ENCODE measurements at places on chromosomes 4 and X. TPM values are rescaled to one million over a fixed set of nuclear protein-coding genes. Genes with fewer than 3 reads are reported as not detected.

HTN1 gene
- not detected for total RNA-seq

APELA gene
- not detected for total RNA-seq

FGB gene
- total RNA-seq = not detected

SERTM2 gene
- total RNA-seq = 0.20 TPM

CFP gene
- total RNA-seq = 1.2 TPM

EXOC1L gene
- total RNA-seq = not detected

RBMXL3 gene
- total RNA-seq = not detected

KIF4A gene
- total RNA-seq = 2.2 TPM

PDGFC gene
- total RNA-seq = 14.3 TPM

PFKFB1 gene
- 0.34 TPM for total RNA-seq

HHIP gene
- total RNA-seq = 6.1 TPM

FAAH2 gene
- total RNA-seq = 11.1 TPM

GPR119 gene
- total RNA-seq = 0.31 TPM

SLC6A14 gene
- 0.31 TPM for total RNA-seq

PCDH10 gene
- 0.12 TPM for total RNA-seq

DCX gene
- not detected for total RNA-seq

SULT1B1 gene
- total RNA-seq = 331 TPM

WDFY3 gene
- total RNA-seq = 52.1 TPM

SHROOM4 gene
- total RNA-seq = 3.8 TPM

GABRB1 gene
- total RNA-seq = 0.37 TPM

ATP5ME gene
- total RNA-seq = 496 TPM

BEX5 gene
- 2.1 TPM for total RNA-seq

MAGIX gene
- 15.7 TPM for total RNA-seq

EGFL6 gene
- 0.11 TPM for total RNA-seq

TMSB15A gene
- total RNA-seq = 0.42 TPM

HUWE1 gene
- 114 TPM for total RNA-seq

GAGE10 gene
- total RNA-seq = not detected

PPP1R2C gene
- total RNA-seq = not detected

TMEM271 gene
- not detected for total RNA-seq

CFI gene
- 4.0 TPM for total RNA-seq

RNF175 gene
- not detected for total RNA-seq

EPGN gene
- not detected for total RNA-seq

SSX1 gene
- not detected for total RNA-seq

ERAS gene
- total RNA-seq = not detected

PRDM5 gene
- 7.0 TPM for total RNA-seq

CXorf65 gene
- total RNA-seq = not detected

FMR1NB gene
- total RNA-seq = not detected

NPY2R gene
- total RNA-seq = 1.2 TPM

NEUROG2 gene
- not detected for total RNA-seq

GRPR gene
- 0.14 TPM for total RNA-seq

ZAR1 gene
- total RNA-seq = not detected

SPIN4 gene
- total RNA-seq = 4.6 TPM

GAGE12J gene
- not detected for total RNA-seq

LINC00632 gene
- total RNA-seq = 72.8 TPM

SEC24D gene
- total RNA-seq = 62.7 TPM

RIPPLY1 gene
- not detected for total RNA-seq

RHOH gene
- total RNA-seq = 4.2 TPM

AMBN gene
- total RNA-seq = not detected

CSN1S1 gene
- not detected for total RNA-seq

Measured in left colon (tissue), 2 donors.